Umbilical cord (tissue), 2 donors: ENCODE measurements at places on chromosomes 6 and 20.
A peak's percentile ranks its signal among the peaks of the same experiment; 100 is the strongest.

GRCh38 chr6:155493694-155494143 lies 38.1 kb upstream of the NOX3 start:
- peak; percentile 97 for DNase-seq

GRCh38 chr20:42276718-42277602 lies 658.8 kb upstream of the CHD6 start:
- DNase-seq = no peak

DNA sequence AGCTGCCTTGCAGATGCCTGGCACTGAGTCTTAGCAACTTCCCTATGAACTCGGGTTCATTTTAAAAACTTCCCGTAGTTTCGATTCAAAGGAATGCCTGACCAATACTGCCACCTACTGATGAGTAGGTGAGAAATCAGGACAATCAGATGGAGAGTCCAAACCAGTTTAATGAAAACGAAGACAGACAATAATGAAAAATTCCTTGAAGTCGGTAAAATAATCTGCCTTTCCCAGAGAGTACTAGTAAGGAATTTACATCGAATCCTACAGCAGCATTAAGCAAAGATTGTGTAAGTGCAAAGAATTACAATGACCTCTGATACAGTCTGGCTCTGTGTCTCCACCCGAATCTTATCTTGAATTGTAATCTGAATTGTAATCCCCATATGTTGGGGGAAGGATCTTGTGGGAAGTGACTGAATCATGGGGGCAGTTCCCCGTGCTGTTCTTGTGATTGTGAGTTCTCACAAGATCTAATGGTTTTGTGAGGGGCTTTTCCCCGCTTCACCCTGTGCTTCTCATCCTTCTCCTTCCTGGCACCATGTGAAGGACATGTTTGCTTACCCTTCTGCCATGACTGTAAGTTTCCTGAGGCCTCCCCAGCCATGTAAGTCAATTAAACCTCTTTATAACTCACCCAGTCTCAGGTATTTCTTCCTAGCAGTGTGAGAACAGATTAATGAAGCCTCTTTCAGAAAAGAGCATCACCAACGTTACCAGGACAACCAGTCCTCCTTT lies 134.4 kb downstream of the ARHGAP18 start:
- peak; percentile 63 for DNase-seq

DNA sequence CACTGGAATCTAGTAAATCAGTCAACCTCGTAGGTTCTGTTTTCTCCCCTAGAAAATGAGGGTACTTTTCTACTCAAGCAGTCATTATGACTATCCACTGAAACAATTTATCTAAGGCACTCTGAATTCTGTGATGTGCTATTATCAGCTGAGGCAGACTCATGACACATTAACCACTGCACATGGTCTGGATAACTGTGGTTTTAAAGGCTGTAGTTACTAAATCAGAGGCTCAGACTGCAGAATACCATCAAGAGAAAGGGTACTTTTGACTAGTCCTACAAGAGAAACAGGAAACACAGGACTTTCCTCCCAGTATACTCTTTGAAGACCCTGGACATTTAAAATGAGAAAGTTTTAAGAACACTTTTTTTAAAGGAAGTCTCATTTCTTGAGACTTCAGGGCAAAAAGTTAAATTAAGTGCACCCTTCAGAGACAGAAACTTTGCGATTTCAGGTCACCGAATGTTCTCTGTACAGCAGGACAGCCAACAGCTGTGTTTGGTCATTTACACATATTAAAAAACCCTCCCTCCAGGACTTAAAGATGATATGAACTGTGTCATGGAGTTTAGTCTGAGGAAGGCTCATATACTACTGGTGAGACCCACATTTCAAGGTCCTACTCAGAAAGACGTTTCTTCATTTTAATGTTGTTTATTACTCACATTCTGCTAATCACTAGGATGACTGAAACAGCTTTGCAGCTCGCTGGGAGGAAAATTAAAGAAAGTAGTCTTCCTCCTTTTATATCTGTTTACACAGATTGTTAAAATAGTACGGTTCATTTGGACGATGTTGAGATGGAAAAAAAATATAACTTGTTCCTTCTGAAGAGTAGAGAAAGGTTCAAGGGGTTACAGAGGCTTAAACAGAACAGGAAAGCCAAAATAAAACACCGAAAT lies 19.9 kb downstream of the ATXN1 start:
- DNase-seq = peak; percentile 94

- DNase-seq = no peak
Observed at GRCh38 chr6:109949281-109950065, 28.6 kb upstream of the GPR6 start.

- no peak for DNase-seq
Observed at GRCh38 chr20:19723051-19723450, 35.0 kb upstream of the RIN2 start.

DNA sequence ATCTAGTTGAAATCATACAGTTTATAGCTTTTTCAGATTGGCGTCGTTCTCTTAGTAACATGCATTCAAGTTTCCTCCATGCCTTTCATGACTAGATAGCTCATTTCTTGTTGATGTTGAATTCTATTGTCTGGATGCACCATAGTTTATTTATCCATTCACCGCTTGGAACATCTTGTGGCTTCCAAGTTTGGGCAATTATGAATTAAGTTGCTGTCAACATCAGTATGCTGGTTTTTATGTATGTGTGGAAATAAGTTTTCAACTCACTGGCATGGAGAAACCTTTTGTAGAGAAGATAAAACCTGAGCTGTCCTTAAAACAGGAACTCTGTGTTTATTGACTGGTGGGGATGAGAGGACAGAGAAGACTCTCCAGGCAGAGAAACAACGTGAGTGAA lies 248.0 kb downstream of the CDC5L start:
- DNase-seq = no peak

GRCh38 chr6:140252099-140252498 lies 877.7 kb upstream of the CITED2 start:
- DNase-seq = no peak

GRCh38 chr6:158344534-158344933 lies 32.3 kb downstream of the TULP4 start:
- no peak for DNase-seq

- DNase-seq = no peak
Observed at GRCh38 chr6:56741472-56741871, 98.8 kb upstream of the DST start.

DNA sequence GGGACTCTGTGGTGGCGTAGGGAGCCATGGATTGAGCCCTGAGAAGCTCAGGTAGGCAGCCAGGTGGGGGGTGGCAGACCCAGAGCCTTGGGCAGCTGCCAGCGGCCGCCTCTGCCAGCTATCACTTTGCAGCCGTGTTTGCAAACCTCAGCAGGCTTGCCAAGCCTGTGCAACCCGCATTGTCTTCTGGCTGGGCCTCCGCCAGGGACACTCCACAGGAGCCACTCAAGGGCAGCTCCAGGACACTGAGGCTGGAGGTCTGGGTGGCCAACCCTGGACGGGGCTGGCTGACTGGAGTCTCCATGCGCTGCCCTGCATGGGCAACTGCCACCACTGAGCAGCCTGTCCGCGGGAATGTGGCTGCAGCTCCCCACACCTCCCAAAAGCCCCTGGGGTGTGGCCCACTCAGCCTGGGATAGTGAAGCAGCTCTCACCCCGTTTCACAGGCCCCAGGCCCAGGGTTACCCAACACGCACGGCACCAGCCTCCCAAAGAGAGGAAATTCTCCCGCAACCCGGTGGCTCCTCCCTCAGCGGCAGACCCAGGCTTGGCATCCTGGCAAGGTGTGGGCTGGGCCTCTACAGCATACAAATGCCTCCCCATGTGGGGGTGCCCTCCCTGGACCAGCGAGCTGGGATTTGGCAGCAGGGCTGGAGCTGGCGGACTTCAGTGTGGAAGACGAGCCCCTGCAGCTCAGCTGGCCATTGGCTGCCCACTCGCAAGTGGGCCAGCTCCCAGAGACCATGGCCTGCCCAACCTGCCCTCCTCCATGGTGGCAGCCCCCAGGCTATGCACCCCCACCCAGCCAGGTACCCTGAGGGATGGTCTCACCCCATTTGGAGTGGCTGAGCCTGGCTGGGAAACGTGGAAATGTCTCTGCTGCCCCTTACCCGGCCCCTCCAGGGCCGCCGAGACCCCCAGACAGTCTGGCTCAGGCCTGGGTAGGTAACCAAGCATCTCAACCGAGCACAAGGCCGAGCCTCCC lies 2.9 kb downstream of the CHRNA4 start:
- no peak for DNase-seq

DNA sequence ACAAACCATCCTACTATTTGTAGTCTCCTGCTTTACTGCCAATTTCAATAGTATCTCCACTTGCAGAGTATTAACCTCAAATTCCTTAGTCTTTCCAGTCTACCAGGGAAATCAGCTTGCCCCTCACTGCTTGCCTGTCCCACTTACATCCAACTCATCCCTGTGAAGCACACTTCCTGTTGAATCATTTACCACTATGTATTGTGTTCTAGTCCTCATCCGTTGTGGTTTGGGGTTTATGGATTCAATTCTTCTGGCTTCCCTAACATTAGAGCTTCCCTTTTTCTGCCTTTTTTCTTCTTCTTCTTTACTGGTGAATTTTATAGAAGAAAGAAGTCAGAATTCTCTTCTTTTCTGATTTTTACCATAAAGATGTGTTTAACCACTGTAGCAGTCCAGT lies 5.1 kb upstream of the TXLNB start:
- DNase-seq = no peak

DNA sequence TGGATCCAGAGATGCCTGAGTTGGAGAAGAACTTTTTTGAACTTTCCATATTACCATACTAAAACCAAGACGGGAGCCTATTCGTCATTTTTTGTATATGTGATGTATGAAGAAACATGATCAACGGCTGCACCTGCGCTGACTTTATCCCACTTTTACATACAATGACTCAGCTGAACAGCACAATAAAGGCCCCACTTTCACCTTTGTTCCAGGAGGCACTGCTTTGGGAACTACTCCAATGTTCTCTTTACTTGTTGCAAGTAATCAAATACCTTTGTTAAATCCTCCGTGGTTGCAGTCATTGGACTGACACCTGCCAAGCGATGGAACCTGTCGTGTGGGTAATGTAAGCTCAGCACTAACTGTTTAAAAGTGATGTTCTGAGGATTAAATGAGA lies 17.3 kb upstream of the BTN3A2 start:
- no peak for DNase-seq

- peak; percentile 89 for DNase-seq
Observed at GRCh38 chr6:6915813-6916547, 191.8 kb upstream of the RREB1 start.

- peak; percentile 88 for DNase-seq
Observed at GRCh38 chr6:83183082-83183828, 9.8 kb downstream of the PGM3 start.

- peak; percentile 64 for DNase-seq
Observed at GRCh38 chr6:10411971-10412460, 2.9 kb downstream of the TFAP2A start.

DNA sequence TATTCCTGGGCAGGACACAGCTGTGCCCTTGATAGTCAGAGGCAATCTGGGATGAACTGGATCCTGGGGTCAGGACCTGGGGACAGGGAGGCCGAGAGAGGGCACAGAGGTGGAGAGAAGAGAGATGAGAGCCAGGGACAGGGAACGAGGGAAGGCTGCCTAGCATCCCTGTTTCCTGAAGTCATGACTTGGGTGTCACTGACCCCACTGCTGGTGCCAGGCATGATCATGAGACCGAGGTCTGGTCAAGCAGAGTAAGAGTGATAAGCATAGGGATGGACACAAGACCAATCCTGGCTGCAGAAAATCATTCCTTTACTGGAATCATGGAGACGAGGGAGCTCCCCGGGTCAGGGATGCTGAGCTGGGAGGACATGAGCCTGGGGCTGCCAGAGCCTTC lies 36.1 kb downstream of the FAM110A start:
- DNase-seq = no peak

DNA sequence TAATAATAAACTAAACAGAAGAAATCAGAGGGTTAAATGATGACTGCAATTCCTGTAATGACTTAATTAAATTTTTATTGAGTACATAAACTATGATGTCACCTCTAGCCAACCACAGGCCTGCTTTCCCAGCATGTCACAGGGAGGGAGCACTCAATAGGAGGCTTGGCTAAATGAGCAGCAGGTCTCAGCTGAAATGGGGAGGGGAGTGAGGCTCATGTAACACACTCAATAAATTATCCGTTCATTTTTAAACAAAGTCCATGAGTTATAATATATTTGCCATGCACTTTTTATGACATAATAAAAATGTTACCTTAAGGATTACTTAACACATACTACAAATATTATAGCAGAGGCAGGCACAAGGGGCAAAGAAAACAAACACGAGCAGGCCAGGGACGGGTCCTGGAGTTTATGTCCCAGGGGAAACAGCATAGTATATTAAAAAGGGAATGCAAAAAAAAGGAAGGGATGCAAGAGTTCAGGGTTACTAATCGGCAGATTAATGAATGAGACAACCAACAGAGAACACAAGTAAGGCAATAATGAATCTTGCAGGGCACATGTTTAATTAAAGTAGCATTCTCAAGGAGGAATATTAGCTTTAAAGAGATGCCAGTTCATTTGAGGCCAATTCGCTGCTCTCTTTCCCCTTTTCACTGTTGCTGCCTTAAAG lies 27.1 kb upstream of the FAM83C start:
- no peak for DNase-seq

DNA sequence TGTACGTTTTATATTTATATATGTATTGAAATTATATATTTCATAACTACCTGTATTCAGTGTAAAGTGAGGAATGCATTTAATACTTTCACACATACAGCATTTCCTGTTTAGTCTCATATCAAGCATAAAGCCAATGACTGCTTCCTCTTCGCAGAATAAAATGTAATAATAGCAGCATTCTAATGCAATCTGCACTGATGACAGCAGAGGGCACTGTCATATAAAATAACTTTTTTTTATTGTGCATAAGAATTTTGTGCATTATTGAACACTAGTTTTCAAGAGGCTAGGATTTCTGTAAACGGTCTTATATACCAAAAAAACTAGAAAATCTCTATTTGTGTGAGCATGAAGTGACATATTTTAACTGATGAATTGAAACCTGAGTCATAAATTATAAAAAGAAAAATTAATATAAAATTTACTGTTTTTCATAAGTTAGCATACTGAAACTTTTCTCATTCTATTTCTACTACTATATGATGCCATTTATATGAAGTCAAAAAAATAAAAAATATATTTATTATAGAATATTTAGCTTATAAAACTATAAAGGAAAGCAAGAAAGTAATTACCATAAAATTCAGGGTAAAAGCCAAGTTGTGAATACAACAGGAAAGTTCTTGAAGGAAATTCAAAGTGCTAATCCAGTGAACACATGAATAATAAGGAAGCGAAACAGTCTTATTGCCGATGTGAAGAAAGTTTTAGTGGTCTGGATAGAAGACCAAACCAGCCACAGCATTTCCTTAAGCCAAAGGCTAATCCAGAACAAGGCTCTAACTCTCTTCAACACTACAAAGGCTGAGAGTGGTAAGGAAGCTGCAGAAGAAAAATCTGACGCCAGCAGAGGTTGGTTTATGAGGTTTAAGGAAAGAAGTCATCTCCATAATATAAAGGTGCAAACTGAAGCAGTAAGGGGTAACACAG lies 36.3 kb downstream of the RNF146 start:
- peak; percentile 43 for DNase-seq
